SHP77 treated with DMSO at 0.1 percent for 48 hours (cell line): ENCODE measurements at places on chromosomes 6 and 20.

GRCh38 chr6:79607000-79607399 is 24.1 kb upstream of the SH3BGRL2 start:
- DNase-seq, result no peak

DNA sequence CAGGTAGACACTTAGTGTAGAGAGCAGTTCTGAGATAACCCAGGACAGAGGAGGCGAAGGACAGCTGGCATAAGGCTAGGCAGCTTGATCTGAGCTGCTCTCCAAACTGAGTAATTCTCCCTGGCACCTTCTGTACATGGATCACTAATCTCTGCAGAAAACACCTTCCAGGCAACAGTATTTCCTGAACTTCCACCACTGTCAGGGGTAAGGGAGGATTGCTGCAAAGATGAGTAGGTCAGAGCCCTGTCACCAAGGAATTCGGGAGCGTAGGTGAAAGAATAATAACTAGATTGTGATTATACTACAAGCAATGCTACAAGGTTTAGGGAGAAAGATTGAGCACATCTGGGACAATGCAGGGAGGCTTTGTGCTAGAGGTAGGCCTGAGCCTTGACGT is 1.9 kb downstream of the HM13 start:
- no peak for DNase-seq

- DNase-seq, result no peak
Observed at GRCh38 chr6:391559-392440, at the start of gene IRF4. TSS of gene IRF4 (plus strand) at chr6:391752. CDS start at chr6:393153, 1,401 bp downstream.

DNA sequence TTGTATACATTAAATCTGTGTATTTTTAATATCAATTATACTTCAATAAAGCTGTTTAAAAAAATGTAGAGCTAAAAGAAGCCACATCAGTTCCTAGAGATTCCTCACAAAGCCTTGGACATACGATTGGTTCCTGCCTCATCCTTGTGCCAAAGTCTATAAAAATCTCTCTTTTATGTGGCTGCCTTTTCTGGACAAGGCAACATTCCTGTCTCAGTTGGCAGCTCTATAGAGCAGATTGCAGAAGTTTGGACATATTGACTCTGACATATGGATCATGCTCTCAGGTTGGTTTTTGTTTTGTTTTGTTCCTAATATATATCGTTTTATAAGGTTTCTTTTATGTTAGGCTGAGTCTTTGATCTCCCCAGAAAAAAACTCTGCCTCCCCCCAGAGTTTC is 148.9 kb downstream of the MAFB start:
- DNase-seq, result no peak

DNA sequence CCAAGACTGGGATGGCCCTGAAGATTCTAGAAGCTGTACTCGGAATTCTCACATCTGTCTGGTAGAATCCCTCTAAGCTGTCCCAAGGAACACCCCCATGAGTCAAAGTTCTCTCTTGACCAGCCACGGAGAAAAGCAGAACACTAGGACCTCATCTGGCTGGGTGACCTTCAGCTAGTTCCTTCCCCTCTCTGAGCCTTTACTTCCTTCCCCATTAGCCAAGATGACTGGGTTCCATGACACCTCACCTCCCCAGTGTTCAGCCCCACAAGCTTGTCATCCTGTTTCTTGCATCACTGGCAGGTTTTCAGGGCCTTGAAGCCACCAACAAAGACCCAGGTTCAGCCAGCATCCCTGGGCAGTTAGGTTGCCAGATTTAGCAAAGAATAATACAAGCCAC is 47.8 kb downstream of the MAFB start:
- no peak for DNase-seq
